CD4-positive, alpha-beta T cell (primary cell): ENCODE measurements at places on chromosomes 7 and 10.
A peak's percentile ranks its signal among the peaks of the same experiment; 100 is the strongest.

DNA sequence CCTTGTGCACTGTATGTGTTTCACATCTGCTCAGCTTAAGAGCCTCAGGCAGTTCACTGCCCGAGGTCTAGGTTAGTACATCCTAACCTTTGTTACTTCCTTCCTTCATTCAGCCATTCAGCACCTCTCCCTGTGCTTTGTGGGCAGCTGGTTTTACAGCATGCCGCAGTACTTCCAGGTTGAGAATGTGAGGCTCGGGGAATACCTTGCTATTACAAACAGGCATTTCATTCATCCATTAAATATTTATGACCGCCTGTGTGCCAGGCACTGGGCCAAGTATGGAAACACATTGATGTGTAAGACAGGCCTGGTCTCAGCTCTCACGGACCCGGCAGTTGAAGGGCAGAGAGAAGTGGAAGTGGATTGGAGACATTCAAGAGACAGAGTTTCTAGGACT, 82.4 kb downstream of the SHH start:
- DNase-seq, result no peak

- no peak for DNase-seq
Observed at GRCh38 chr7:31816810-31817209, 129.8 kb downstream of the PPP1R17 start.

DNA sequence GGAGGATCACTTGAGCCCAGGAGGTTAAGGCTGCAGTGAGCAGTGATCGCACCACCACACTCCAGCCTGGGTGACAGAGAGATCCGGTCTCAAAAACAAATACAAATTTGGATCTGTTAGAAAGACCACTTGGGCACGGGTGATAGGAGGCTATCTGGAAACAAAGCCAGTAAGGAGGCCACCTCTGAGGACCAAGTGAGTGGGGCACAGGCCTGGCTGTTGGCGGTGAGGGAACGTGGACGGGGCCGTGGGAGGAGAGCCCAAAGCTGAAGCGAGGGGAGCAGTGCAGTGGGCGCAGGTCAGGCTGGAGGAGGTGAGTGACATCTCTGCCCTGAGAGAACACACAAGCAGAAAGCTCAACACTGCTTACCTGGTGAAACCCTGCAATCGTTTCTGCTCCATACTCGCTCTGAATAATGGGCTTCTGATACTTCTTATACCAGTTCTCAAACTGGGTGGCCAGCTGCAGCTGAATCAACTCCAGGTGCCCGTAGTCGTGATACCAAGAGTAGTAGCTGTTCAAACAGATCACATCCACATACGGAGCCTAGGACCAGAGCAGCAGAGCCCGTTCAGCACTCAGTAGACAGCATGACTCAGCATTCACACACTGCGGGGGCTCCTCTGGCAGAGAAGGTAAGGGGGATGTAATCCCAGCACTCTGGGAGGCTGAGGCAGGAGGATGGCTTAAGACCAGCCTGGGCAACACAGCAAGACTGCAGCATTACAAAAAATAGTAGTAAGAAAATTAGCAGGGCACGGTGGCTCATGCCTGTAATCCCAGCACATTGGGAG, 14.5 kb downstream of the GUSB start:
- DNase-seq, result no peak

GRCh38 chr7:110179037-110179436, 911.9 kb upstream of the LRRN3 start:
- DNase-seq, result no peak

GRCh38 chr7:156180451-156181229, 368.4 kb upstream of the SHH start:
- DNase-seq, result no peak

DNA sequence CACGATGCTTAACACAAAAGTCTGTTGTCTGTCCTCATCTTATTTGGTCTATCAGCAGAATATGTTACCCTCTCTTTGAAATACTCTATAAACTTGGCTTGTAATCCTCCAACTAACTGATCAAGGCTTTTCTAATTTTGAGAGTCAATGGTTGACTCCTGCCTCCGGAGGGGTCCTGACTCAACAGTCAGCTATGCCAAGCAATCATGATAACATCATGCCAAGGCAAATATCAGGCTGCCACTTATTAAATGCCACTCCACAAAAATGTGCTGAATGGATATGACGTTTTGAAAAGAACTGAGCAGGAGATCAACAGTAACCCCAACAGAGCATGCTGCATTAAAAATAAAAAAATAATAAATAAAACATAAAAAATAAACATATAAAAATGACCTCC, 116.1 kb downstream of the PARD3 start:
- no peak for DNase-seq

DNA sequence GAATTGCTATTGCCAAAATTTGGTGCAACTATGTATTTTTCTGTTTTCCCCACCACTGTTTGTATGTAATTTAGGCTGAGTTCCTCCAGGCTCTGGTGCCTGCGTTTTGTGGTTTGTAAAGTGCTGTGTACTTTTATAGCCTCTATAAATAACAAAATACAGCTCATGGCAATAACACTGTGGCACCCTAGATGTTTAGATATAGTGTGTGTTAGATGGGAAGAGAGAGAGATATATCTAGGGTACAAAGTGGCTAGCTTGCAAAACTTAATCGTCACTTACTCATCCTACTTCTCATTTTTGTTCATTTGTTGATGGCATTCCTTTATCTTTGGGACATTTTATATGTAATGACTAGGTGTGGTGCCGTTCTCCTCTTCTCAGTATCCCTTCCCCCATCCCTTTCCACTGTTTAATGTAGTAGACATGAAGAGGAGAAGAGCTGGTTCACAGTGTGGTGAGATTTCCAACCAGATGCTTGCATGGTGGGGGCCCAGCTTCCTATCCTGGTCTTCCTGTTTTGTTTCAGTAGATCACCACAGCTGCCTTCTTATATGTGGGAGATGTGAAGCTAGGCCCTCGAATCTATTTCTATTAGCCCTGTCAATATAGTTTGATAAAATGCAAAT, 115.0 kb downstream of the SND1 start:
- DNase-seq, result no peak

GRCh38 chr7:116772926-116773749, 89.2 kb upstream of the CAPZA2 start:
- DNase-seq, result no peak

- no peak for DNase-seq
Observed at GRCh38 chr10:3090914-3091787, 23.8 kb downstream of the PFKP start.

GRCh38 chr10:777913-778479, 88.5 kb upstream of the DIP2C start:
- DNase-seq, result no peak

DNA sequence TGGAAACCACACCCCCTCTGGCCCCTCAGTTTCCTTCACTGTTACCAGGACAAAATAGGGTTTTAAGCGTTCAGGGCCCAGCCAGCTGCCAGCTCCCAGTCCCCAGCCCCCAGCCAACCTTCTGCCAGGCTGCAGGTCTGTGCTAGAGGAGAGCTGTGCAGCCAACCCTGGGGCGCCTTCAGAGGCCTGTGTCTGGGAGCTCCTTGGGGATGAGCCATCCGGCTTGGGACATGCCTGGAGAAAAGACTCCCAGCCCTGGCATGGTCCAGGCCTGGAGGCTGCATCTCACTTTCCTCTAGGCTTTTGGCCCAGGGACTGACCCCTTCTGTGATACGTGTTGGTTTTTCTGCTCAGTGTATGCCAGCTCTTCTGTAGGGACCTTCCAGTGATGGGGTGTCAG, 487.6 kb upstream of the MGMT start:
- no peak for DNase-seq

DNA sequence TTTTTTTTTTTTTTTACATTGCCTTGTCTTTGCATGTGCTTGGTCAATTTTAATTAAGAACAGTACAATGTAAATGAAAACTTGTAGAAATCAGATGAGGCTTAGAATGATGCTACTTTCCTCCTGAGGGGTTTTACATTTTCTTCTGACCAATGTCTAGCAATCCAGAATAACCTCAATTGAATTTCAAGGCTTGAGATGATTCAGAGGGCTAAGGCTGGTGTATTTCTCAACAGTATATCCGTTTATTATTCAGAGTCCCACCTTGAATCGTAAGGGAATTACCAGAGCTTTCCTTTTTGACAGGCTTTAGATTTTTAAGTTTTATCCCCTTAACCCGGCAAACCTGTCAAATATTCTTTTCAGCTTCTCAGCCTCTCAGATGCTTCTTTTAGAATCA, 231.2 kb upstream of the STK17A start:
- DNase-seq, result no peak

GRCh38 chr10:101607124-101607523, 19.0 kb downstream of the DPCD start:
- DNase-seq, result no peak

DNA sequence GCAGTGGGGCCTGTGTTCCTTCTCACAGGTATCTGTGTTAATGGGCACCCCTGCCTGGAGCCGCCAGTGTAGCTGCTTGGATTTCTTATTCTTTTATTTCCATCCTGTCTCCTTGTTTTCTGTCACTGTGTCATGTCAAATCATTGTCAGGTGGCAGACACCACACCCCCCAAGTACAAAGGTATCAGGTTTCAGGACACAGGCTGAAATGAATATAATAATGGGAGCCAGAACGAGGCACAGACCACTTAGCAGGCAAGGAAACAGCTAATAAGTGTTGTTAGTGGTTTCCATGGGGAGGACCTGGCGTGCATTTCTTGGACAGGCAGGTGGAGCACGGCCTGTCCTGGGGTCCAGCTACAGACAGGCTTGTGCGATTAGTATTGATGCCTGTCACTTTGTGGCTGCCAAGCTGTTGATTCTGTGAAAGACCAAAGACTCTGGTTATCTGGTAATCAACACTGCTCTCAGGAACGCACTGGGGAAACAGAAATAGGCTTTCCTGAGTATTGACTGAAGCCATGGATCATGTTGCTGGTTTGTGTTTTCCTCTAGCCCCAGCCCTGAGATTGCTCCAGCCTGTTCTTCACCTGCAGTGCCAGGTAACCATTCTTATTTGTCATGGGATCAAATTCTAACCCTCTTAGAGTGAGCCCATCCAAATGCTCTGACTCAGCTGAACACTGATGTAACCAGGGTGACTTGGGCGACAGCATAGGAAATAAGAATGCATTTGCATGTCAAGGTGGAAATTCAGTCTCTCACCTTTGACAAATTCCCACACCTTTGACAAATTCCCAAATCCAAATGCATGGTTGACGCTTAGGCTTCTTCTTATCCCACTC, 1002.0 kb downstream of the LRMDA start:
- DNase-seq, result no peak

- no peak for DNase-seq
Observed at GRCh38 chr10:123729523-123729922, 63.4 kb downstream of the GPR26 start.

DNA sequence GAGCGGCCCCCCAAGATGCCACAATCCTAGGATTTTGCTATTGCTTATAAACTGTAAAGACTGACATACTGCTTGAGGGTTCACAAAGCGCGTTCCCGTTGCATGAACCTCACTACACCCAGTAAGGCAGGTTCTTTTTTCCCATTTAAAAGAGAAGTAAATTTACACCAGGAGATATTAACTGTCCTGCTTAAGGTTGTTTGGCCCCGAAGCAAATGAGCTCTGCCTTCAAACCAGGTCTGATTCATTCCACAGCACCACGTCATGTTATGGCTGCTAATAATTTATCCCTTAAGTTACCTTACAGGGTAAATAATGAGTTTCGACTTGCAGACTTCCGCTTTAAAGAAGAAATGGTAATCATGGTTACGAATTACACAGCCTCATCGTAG, 559 bp upstream of the FKBP14 start:
- DNase-seq, result peak; percentile 74

GRCh38 chr10:45354261-45354660, 19.8 kb upstream of the ALOX5 start:
- DNase-seq, result no peak

DNA sequence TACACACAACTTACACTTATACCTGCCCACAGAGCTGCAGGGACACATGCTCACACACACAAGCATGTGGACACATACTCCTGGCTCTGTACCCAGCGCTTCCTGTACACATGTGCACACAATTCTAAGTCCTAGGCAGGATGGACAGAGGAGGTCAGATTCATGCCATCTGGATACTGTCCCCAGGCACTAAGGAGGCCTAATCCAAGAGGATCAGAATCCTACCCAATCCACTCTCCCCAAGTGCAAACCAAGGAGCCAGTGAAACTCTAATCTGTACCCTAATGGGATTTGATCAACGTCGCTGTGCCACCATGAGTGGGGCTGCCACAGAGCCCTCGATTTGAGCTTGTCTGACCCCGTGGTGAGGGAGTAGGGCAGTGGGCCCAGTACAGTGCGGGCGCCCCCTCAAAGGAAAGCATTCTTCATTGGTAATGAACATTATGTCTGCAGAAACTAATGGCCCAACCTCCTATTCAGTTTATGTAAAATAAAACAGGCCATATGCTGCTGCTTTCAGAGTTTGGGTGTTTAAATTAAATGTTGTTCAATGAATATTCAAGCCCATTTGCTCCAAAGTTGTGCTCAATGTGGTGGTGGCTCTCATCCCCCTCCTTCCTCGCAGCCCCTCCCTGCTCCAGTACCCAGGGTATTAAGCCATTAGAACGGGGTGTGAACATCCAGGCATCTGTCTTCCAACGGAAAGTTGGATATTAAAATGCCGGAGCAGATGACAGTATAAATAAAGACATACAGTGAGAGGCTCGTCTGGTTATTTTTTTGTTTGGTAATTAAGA, 26.4 kb downstream of the RPS24 start:
- DNase-seq, result no peak

- DNase-seq, result no peak
Observed at GRCh38 chr7:21030237-21030871, 243.7 kb upstream of the SP8 start.

GRCh38 chr10:68981074-68981473, 7.5 kb upstream of the KIFBP start:
- DNase-seq, result no peak
